ENCODE measurements at places on chromosomes 16 and 17.

GRCh38 chr17:28392491-28392890 lies 13.5 kb downstream of the SLC46A1 start:
- no peak for DNase-seq

- no peak for DNase-seq
Measured at GRCh38 chr17:65542610-65543009, 18.8 kb downstream of the AXIN2 start.

DNA sequence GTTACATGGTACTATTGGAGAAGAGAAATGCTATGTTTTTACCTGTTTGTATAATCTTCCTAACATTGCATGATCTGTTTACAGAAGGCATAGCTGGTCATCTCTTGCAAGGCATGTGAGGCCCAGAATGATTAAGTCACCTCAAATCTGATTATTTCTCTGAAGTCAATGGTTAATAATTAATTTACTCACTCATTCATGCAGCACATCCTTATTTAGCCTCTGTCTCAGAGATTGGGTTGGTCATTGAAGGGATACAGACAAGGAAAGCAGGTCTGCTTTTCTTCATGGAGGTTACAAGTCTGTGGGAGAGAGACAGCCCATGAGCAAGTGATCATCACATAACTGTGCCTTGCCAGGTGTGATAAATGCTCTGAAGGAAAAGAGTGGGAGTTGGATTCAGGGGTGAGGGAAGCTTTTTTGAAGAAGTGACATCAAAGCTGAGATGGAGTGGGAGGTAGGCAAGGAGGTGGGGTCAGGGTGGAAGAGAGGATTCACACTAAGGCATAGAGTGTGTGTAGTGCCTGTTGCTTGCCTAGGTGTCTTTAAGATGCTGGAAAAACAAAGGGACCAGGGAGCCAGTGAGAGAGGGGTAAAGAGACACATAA lies 16.3 kb upstream of the RBFOX1 start:
- no peak for DNase-seq

GRCh38 chr16:89489898-89490438 lies 393 bp downstream of the ANKRD11 start:
- no peak for DNase-seq

- DNase-seq = no peak
Measured at GRCh38 chr16:51031598-51031997, 119.5 kb downstream of the SALL1 start.

DNA sequence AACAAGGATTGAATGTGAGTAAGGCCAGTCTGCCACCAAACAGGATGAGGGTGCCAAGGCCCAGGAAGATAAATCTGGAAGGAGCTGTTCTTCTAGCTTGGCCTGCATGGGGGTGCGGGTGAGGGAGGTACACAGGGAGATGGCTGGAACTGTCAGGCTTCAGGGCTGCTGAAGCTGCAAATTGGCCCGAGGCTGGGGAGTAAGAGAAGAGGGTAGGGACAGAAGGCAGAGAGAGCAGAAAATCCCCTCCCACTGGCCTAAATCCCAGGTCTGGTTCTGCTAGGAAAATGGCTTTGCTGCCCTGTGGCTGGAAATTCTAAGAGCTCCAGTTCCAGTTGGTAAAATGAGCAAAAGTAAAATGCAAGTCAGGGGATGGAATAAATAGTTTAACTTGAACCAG lies 87.9 kb downstream of the CCDC182 start:
- DNase-seq = no peak

DNA sequence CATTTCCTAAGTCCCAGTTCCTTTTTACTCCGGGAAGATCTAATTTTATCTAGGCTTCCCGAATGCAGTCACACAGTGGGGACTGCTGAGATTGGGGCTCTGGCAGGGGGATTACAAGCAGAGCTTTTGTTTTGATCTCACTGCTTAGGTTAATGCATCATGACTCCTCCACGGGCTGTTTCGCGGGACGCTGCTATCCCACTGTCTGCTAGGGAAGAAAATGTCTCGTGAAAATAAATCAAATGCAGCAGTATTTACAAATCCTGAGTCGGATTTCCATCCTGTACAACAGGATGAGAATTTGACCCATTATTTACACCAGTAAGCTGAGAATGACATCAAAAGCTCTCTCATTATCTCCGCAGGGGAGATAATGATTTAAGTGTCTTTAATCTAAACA lies 83.8 kb downstream of the CDH11 start:
- DNase-seq = no peak

GRCh38 chr17:41977991-41978390 lies 11.4 kb downstream of the CNP start:
- no peak for DNase-seq

- DNase-seq = no peak
Measured at GRCh38 chr16:53052519-53053501, at the start of gene CHD9NB. Gene CHD9NB (minus strand): TSS chr16:53052897. CDS start chr16:53044158, 8,739 bp downstream.

DNA sequence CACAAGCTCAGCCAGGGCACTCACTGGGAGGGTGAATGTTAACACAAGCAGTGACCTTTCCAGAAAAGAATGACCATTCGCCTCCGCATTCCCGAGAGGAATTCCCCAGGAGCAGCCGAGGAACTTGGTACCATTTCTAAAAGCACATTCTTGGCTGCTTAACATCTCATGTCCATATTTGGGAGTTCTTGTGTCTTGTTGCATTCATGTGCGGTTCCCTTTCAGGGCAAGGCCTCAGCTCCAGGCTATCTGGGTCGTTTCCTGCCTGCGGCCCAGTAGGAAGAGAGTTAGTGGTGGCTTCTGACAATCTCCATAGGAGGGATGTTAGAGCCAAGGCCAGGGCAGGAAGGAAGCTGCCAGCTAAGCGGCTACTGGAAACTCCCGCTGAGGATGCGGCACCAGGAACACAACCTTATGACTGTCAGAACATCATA lies 27.8 kb upstream of the MEAK7 start:
- no peak for DNase-seq

- no peak for DNase-seq
Measured at GRCh38 chr17:42286411-42287221, 1.7 kb upstream of the STAT5A start.

Data from NCI-H524 treated with DMSO at 0.1 percent for 48 hours (cell line).